Chondrocyte (in vitro differentiated cells): ENCODE measurements at places on chromosomes 4 and X.

DNA sequence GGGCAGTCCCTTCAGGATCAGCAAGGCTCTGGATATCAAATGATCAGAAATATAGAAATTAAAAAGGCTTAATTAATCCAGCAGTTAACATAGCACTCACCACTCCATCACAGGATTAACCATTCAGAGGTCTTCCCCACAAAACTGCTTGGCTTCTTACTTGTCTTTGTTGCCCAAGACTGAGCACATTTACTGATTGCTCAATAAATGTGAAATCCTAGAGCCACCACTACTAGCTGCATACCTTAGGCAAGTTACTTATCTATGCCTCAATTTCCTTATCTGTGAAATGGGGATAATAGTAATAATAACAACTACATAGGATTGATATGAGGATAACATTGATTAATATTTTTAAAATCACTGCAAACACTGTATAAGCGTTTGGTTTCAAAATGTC lies 124.2 kb downstream of the ARHGAP6 start:
- DNase-seq, result no peak

DNA sequence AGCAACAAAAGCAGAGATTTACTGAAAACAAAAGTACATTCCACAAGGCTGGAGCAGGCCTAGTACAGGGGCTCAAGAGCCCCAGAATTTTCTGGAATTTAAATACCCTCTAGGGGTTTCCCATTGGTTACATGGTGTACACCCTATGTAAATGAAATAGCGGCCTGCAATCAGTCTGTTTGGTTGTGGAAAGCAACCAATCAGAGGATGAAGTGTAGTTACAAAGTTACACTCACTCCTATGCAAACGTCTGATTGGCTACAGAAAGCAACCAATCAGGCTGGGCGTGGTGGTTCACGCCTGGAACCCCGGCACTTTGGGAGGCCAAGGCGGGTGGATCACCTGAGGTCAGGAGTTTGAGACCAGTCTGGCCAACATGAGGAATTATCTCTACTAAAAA lies 13.8 kb upstream of the TXLNG start:
- DNase-seq, result no peak

DNA sequence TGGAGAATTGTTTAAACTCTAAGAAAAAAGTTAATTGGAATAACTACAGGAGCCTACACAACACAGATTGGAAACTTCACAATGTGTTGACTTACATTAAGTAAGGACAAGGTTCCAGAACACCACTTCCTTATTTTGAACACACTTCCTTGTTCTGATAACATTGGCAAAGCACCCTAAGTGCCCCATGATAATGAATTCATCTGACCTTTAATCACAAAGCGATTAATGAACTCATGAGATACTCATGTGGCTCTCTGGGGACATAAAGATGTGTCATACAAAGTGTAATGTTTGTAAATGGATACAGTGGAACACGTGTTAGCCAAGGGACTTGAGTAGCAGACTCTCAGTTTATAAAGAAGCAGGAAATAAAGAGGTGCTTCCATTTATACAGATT lies 69.0 kb upstream of the ATOH1 start:
- DNase-seq, result no peak

GRCh38 chr4:20889901-20890300 lies 189.6 kb downstream of the PACRGL start:
- DNase-seq, result no peak

DNA sequence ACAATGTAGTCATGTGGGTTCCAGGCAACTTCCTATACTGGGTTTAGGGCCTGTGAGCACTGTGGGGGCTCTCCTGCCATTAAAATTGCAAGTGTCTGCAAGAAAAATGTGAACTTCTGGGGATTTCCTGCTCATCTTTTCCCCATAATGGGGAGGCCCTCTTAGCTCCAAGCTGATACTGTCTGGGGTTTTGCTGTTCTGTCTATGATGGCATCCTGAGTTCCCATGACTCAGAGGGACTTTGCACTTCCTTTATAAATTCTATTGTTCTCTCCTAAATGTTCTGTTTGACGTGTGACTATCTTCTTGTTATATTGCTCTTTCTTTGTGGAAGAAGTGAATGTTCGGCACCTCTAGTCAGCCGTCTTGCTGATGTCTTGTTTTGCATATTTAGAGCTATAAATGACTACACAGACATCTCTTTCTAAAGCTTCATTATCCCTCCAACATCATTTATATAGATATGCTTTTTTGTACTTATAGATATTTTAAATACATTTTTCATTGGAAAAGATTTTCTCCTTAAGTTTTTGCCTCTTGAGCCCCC lies 465.8 kb downstream of the NAF1 start:
- no peak for DNase-seq

DNA sequence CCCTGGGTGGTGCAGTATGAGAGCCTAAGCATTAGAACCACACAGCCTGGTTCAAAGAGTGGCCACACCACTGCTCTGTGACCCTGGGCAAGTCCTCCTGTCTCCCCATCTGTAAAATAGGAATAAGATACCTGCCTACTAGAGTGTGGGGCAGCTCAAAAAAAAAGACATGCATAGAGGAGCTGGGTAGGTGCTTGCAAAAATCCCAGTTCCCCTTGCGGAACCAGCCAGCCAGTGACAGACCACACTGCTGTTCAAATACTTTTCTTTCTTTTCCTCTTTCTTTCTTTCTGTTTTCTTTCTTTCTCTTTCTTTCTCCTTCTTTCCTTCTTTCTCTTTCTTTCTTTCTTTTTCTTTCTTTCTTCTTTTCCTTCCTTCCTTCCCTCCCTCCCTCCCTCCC lies 63.0 kb upstream of the TRIM2 start:
- no peak for DNase-seq

GRCh38 chrX:8657883-8658282 lies 74.1 kb downstream of the ANOS1 start:
- DNase-seq, result no peak

DNA sequence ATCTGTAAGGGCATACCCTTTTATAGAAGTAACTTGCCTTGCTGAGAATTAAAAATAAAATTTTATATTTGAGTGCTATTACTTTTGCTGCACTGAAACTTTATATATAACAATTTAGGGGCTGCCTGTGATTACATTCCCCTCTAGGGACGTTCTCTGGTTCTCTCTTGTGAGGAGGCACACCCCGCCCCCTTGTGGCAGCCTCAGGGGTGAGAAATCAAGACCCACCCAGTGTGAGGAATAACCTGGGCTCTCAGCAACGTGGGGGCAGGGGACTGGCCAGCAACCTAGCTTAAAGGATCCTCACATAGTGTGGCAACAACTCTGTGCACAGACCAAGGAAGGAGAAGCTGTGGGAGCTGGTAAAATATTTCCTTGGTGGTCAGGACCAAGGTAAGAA lies 43.7 kb downstream of the MAGEA9 start:
- no peak for DNase-seq

DNA sequence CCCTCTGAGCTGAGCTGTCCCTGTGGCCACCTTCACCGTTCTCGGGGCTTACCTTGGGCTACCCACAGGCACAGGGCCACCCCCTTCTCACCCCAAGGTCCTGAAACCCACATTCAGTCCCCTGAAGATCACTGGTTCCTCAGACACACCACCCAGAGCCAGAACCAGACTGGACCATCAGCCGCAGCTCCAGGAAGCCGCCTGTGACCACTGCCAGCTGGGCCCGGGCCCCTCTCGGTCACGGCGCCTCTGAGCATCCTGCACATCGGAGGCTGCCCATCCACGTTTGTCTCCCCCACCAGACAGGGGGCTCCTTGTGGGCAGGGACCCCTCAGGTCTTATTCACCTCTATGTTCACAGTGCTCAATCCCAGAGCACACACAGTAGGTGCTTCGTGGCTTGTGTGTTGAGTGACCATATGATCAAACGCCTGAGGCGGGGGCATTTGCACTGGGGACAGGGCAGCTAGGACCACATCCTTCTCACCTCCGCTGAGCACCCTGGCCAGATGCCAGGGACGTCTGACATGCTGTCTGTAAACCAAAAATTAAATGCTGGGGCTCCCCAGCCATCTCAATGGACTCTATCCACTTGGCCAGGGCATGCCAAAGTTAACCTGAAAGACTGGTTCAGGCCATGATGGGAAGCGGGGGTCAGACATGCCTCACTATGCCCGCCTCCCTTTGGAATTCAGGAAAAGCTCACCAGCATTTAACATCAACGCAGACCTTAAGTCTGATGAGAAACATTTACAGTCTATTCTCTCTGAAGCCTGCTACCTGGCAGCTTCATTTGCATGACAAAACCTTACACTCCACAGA lies 109.4 kb upstream of the AFAP1 start:
- no peak for DNase-seq

DNA sequence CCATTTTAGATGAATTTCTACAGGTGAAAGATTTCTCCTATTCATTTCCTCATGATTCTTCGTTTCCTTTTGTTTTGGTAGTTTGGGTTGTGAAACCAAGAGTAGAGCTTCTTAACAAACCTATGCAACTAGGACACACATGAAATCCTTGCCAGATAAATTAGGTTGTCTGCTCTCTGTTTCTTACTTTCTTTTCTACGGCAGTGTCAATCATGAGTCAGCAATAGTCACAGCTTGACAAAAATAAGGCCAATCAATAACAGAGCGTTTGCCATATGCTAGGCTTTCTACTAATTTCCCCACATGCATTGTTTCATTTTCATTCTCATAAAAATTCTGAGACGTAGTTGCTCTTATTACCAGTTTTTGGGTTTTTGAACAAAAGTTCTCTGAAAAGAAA lies 20.3 kb downstream of the CLRN2 start:
- DNase-seq, result no peak

- no peak for DNase-seq
These were observed 1.9 kb downstream of the UBE2D3 start for GRCh38 chr4:102825261-102826091.

DNA sequence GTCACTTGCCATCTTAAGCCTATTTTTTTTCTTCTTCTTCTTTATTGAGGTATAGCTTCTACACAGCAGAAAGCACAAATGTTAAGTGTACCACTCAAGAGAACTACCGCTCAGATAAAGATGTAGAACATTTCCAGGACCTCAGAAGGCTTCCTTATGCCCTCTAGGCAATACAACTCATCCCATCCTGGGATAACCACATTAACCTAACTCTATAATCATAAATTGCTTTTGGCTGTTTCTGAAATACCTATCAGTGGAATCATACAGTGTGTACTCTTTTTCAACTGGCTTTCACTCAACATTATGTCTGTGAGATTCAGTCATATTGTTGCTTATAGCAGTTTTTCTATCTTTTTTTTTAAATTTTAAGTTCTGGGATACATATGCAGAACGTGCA lies 51.7 kb downstream of the ARFIP1 start:
- DNase-seq, result no peak

GRCh38 chr4:148162991-148163390 lies 279.2 kb downstream of the NR3C2 start:
- DNase-seq, result no peak

DNA sequence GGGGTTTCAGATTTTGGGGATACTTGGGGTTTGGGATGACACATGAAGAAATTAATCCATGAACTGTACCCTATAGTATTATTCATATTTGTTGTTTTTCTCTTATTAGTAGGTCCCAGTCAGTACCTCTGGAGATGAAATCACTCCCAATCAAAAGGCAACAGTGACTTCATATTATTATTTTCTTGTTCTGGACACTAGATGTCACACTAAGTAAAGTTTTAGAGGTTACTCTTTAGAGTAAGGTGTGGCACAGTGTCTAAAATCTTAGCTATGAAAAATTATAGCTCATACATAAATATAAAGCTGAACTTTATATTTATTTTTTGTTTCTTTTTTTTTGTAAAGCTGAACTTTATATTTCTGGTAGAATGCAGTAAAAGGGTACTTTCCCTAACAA lies 35.1 kb downstream of the FAM114A1 start:
- no peak for DNase-seq

DNA sequence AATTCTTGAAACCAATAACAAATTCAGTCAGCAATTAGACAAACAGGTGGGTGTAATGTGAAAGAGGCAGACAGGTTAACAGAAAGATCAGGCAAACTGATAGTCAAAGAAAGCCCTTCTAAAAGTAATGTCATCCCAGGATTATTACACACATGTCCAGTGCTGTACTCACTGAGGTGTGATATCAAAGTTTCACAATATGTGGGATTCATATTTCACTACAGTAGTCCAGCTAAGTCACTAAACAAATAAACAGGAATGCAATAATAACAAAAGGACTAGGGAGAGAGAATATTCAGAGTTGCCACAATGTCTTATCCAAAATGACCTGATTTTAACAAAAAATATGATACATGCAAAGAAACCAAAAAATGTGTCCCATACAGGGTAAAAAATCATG lies 787.5 kb downstream of the FSTL5 start:
- no peak for DNase-seq

GRCh38 chr4:57550198-57550597 lies 440.0 kb upstream of the IGFBP7 start:
- DNase-seq, result no peak

DNA sequence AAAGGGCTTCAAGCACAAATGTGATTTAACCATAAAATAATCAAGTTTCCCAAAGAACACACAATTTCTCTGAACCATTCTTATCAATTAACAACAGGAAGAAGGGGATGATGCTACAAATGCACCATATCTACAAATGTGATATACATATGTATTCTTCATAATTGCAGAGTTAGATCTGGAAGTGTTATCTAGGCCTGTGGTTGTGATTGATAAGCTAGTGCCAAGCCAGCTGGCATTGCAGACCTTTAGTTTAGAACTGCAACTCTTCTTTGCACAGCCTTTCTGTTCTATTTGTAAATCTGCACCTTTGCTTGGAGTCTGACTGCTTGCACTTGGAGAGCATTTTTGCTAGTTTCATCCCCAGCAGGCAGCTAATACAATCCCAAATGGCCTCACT lies 145.5 kb upstream of the NPY2R start:
- no peak for DNase-seq

- DNase-seq, result no peak
These were observed 3.2 kb downstream of the SPRY1 start for GRCh38 chr4:123399627-123400358.

DNA sequence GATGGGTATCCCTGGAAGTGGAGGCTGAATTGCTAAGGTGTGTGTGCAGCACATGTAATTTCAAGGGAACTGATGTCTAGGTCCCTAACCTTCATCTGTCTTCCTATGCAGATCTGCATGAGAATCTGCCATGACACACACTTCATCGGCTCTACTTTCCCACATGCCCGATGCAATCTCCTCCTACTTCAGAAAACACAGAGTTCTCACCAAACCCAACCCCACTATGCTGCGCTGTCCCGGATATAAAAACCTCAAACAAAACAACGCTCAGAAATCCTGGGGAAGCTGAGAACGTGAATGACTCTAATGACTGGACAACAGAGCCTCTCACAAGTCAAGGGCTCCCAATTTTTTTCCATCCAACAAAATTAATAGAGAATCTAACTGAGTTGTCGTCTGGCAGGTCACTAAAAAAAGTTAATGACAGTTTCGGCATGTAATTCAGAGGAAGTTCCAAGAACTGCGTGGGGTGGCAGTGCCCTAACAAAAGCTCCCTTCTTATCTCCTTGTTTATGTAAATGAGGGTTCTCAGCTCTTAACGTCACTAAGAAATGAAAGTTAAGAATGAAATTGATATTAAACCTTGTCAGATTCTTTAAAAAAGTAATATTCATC lies 39.0 kb downstream of the STX18 start:
- no peak for DNase-seq

DNA sequence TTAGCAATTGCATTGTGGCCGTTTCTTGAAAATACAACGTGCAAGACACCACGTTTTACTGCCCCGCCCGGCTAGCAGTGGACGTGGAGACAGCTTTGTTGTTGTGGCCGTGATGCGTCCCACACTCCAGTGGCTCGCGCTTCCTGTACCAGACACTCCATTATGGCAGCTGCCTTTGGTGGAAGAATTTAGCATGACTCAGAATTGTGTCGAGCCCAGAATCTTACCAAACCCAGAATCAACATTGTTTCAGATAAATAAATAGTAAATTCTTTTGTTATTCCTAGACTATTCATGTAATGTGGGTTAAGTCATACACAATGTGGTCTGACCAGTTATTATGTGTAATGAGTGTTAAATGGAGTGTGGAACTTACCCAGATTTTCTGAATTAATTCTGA lies 25.3 kb upstream of the S100P start:
- no peak for DNase-seq
